ENCODE measurements at places on chromosomes 7 and 10.

GRCh38 chr7:101903515-101903868 lies 86.1 kb downstream of the CUX1 start:
- no peak for ATAC-seq

GRCh38 chr7:134356421-134356936 lies 39.7 kb upstream of the SLC35B4 start:
- ATAC-seq = no peak

DNA sequence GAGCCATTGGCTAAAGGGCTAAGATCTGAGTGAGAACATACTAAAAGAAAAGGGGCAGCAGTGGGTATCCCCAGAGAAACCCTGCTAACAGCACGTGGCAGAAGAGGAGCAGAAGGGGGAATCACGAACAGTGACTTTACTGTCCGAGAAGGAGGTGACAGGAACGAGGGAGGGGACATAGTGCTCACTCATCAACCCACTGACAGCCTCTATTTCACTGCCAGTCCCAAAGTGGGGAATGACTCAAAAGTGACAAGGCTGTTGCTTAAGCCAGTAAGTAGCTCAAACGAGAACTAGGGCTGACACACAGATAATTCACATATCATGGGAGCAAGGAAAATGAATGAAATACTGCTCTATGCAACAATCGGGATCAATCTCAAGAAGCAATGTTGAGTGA lies 92.7 kb downstream of the RSU1 start:
- no peak for ATAC-seq

DNA sequence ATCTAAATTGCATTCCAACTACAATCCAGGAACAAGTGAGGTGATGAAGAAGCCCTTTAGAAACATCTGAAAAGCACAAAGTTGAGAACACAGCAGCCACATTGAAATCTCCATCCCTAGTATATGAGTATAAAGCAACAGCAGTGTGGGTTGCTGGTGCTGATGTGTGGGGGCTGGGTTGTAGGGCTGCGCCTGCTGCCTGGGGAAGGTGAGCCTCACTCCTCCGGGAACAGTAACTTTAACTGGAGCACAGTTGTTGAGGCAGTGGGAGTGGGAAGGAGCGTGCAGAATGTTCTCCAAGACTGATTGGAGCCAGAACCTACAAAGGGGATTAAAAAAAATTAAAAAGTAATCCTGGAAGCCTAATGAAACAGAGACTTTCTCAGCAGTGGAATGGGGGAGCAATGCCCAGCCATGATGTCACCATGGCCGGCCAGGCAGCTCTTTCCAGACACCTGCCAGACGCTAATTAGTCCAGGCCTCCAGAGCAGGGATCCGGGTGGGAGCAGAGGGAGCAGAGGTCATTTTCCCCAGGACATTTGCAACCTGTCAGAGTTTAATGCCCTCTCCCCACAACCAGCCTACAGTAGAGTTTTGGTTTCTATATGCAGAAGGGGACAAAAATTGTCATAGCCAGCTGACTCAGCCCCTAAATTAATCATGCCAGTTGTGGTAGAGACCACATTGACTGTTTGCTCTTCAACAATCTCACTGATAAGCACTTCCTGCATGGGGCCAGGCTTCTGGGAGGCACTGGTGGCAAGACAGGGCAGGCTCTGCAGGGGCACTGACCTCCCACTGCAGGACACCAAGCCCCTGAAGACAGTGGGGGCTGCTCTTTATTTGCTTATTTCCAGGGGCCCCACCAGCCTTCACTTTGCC lies 133.0 kb upstream of the ZNF32 start:
- ATAC-seq = no peak

- peak; percentile 45 for ATAC-seq
Observed at GRCh38 chr10:80567292-80567691, 29.6 kb downstream of the SH2D4B start.

DNA sequence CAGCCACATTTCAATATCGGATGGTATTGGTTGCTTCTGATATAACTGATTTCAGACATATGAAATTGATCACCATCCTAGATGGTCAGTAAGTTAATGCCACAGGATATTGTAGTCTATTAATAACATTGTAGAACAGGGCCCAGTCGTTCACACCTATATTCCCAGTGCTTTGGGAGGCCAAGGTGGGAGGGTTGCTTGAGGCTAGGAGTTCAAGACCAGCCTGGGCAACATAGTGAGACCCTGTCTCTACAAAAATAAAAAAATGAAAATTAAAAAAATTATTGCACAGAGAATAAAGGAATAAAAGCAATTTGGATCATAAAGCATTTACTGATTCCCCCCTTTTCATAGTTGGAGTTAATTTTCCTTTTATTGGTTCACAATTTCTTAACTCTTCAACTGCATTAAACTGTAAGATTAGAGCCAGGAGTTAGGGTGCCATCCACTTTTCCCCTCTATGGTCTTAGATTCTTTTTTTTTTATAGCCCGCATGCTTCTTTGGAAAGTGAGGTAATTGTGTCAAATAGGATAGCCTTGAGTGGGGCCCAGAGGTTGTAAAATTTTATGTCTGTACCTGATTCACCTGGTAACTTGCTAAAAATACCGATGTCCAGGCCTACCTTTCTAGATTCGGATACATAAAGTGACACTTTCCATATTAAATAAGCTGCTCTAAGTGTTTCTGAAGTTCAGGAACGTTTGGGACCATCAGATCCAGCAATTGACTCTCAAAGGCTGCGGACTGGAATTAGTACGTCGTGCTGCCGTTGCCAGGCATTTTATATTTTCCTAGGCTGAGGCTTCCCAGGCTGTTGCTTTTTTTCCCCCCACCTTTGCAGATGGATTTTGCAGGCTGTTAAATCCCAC lies 24.7 kb downstream of the ADK start:
- no peak for ATAC-seq

- ATAC-seq = peak; percentile 51
Observed at GRCh38 chr7:95527033-95527775, 41.5 kb downstream of the ASB4 start.

- no peak for ATAC-seq
Observed at GRCh38 chr7:79096361-79096805, 357.1 kb downstream of the MAGI2 start.

DNA sequence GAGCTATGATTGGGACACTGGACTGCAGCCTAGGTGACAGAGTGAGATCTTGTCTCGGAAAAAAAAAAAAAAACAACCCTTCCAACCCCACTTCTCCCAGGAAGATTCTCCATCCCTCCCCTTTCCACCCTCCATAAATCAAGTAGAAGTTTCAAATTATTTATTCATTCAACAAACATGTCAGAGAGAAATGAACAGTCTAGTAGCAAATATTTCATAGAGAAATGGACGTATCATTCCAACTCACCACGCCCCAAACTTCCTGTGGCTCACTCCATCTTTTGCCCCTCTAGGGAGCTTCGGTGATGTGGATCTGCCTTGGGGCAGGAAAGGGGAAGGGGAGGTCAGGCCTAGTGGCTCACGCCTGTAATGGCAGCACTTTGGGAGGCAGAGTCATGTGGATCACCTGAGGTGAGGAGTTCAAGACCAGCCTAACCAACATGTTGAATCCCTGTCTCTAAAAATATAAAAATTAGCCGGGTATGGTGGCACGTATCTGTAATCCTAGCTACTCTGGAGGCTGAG lies 638 bp upstream of the TRAPPC14 start:
- ATAC-seq = no peak

GRCh38 chr10:71188201-71188600 lies 24.2 kb upstream of the UNC5B start:
- no peak for ATAC-seq

DNA sequence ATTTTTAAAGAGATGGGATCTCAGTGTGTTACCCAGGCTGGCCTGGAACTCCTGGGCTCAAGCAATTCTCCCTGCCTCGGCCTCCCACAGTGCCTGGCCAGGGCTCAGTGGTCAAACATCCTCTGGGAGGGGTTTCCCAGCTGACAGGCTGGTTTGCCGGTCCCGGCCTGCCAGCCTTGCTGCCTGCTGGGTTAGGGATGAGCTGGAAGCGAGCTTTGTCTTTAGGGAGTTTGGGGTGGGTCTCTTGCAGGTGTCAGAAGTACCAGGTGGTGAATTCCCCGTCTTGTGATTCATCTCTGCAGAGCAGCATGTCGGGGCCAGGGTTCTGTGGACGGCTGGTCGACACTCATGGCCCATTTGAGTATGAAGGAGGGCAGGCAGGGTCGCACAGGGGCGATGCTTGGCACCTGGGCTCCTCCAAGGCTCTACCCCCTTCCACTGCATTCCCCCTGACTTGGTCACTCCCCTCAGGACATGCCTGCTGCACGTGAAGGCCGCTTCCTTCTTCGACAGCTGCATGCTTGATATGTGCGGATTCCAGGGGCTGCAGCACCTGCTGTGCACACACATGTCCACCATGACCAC lies 30.3 kb downstream of the ZAN start:
- ATAC-seq = no peak

- ATAC-seq = no peak
Observed at GRCh38 chr10:69272624-69273023, 5.7 kb upstream of the HK1 start.

DNA sequence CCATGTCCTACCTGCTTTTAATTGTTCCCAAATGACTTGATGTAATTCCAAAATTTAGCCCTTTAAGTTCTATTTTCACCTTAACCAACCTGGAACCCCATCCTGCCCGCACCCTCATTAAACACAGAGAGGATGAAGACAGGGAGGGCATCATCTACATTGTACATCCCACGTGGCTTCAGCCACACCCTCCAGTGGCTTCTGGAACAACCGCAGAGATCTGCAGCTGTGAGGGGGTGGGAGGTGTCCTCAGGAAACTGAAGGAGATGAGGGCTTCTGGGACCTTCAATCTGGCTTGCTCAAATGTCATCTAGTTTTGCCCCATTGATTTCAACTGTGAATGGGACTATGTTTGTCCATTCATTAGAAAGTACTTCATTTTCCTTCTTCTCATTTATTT lies 39.0 kb downstream of the AKR1B1 start:
- ATAC-seq = no peak

GRCh38 chr7:79241288-79242060 lies 212.0 kb downstream of the MAGI2 start:
- no peak for ATAC-seq

- ATAC-seq = no peak
Observed at GRCh38 chr10:69649786-69650550, 19.9 kb downstream of the FAM241B start.

DNA sequence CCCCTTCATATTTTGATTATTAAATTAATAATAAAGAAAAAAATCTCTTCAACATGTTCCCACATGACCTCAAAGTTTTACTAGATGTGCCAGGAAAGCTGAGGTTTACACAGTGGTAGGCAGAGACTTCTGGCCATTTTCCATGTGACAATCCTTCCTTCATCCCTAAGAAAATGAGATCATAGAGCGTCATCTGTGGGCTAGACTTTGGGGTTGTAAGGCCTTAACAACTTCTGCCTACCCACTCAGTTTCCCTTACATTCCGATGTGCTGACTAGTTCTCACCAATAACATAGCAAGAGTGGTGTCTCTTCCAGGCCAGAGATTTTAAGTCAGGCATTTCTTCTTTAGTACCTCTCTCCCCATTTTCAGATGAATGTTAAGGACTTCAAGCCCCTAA lies 171.1 kb upstream of the PHF14 start:
- ATAC-seq = no peak

DNA sequence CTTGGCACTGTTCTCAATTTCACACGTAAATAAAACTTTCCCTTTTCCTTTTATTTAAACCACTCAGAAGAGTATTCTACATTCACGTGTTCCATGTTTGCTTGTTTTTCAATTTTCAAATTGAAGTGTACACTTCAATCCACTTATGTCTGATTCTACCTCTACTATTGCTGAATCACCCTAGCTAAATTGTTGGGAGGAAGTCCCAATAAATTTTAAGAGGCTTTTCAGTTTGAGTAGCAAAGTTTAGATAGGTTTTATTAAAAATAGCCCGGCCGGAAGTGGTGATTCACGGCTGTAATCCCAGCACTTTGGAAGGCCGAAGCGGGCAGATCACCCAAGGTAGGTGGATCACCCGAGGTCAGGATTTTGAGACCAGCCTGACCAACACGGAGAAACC lies 1414.7 kb upstream of the CELF2 start:
- ATAC-seq = no peak

- ATAC-seq = peak; percentile 85
Observed at GRCh38 chr7:151315038-151315655, 26.5 kb upstream of the NUB1 start.

DNA sequence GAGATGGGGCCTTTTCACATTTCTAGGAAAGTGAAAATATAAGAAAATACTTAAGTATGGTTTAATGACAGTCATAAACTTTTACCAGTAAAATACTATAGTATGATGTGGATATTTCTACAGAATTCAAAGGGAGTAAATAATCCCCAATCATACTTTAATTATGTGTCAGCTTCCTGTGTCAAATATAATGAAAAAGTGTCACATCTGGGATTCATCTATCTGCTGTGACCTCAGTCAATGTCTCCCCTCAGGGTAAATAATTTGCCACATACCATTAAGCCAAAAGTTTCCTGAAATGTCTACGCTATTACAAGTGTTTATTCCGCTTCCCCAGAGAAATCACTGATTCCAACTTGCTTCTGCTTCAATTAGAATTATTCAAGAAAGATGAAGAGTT lies 110.5 kb downstream of the ITGA8 start:
- no peak for ATAC-seq

- no peak for ATAC-seq
Observed at GRCh38 chr10:3787816-3788215, 2.8 kb upstream of the KLF6 start.

- no peak for ATAC-seq
Observed at GRCh38 chr7:10257438-10257837, 716.2 kb upstream of the PHF14 start.

GRCh38 chr10:112141292-112141691 lies 42.3 kb downstream of the GPAM start:
- no peak for ATAC-seq

DNA sequence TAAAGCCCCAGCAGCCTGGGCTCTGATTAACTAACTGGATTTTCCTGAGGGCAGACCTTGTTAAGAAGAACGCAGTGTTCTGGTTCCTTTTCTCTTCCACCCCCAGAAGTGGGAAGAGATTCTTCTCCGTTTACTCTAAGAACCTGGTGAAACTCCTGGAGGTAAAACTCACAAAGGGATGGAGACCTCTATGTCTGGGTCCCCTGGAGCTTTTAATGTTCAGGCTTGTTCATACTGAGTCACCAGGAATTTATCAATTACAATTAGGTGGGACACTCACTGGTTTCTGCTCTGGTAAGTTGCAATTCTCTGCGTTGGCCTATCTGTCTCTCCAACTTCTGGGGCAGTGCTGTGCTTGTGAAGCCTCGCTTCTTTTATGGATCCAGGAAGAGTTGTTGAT lies 73.3 kb upstream of the CACNB2 start:
- no peak for ATAC-seq

GRCh38 chr10:84356928-84357327 lies 28.5 kb downstream of the CCSER2 start:
- no peak for ATAC-seq

- peak; percentile 8 for ATAC-seq
Observed at GRCh38 chr10:81502677-81503359, 372.2 kb upstream of the NRG3 start.

- peak; percentile 84 for ATAC-seq
Observed at GRCh38 chr10:110815354-110816004, 56.2 kb upstream of the PDCD4 start.

GRCh38 chr10:113463777-113464176 lies 89.1 kb upstream of the HABP2 start:
- no peak for ATAC-seq

GRCh38 chr7:17185690-17186070 lies 112.8 kb upstream of the AHR start:
- peak; percentile 95 for ATAC-seq

- ATAC-seq = no peak
Observed at GRCh38 chr7:25656581-25657026, 428.3 kb upstream of the NPVF start.

Measured in stimulated activated memory B cell treated with anti-CD40 and anti-IgM and Interleukin-4, amounts not matched to agents 10 μg/mL and 1 μg/mL and 100 μg/mL, for 72 hours (primary cell).